ENCODE measurements at places on chromosomes 4 and X.

GRCh38 chr4:27318740-27319139, 458.1 kb downstream of the STIM2 start:
- no peak for DNase-seq

DNA sequence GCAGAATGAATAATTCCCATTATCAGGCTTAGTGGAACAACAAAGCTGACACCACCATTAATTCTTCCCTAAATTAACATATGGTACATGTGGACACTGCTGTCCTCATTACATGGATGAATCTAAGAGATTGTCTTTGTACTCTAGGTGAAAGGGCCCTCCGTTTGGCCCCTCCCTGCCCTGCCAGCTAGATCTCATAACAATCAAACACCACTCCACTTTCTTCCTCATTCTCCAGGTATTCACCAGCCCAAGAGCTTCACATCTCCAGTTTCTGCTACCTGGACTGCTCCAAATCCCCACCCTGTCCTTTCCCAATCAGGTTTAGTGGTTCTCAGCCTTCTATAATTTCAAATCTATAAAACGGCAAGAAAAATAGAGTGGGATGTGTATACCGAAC, 3.8 kb downstream of the HSD17B11 start:
- no peak for DNase-seq

DNA sequence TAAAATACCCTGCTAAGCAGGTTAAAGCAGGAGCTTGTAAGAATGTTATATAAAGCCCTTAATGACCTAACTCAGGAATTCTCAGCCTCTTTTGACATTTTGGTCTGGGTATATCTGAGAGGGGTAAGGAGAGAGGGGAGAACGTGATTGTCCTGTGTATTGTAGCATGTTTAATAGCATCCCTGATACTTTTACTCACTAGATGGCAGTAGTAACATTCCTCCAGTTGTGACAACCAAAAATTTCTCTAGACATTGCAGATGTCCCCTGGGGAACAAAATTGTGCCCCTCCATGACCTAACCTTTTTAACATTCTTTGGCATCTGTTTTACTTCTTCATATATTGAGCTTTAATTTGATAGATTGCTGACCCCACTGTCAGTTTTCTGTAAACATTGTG, 17.9 kb downstream of the SMARCA5 start:
- no peak for DNase-seq

GRCh38 chrX:103607364-103608305, at the start of gene TCEAL3:
Gene TCEAL3 (plus strand): TSS chrX:103607963. CDS start chrX:103609065, 1,102 bp downstream.
- peak; percentile 43 for DNase-seq

DNA sequence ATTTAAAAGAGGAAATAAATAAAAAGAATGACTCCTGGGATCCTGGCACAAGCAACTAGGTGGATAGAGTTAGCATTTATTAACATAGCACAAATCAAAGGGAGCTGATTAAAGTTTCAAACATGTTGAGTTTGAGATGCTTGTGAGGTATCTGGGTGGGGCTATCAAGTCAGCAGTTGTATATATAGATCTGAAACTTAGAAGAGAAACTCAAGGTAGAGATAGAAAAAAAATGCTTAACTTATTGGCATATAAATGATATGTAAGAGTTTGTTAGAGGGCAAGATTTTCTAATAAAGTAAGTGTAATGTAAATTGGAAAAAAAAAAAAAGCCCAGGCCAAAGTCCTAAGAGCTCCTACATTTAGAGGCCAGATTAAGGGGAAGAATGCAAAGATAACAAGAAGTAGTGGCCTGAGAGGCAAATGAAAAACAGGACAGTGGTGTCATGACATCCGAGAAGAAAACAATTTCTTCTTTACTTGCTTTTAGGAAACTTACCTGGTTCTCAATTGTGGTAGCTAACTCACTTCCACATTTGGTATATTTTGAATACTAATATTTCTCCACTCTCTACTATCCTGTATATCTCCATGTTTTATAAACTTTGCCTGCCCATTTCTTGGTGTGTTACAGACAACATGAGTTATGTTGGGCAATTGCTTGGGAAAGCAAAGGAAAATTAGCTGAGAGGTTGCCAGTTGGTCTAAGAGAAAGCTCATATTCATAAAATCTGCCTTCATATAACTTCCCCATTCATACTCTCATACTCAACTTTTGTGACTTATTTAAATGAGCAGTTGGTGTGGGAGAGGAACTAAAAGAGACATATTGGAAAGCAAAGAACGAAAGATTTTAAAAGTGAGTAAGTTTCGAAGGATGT, 169.2 kb downstream of the PARM1 start:
- DNase-seq, result no peak

DNA sequence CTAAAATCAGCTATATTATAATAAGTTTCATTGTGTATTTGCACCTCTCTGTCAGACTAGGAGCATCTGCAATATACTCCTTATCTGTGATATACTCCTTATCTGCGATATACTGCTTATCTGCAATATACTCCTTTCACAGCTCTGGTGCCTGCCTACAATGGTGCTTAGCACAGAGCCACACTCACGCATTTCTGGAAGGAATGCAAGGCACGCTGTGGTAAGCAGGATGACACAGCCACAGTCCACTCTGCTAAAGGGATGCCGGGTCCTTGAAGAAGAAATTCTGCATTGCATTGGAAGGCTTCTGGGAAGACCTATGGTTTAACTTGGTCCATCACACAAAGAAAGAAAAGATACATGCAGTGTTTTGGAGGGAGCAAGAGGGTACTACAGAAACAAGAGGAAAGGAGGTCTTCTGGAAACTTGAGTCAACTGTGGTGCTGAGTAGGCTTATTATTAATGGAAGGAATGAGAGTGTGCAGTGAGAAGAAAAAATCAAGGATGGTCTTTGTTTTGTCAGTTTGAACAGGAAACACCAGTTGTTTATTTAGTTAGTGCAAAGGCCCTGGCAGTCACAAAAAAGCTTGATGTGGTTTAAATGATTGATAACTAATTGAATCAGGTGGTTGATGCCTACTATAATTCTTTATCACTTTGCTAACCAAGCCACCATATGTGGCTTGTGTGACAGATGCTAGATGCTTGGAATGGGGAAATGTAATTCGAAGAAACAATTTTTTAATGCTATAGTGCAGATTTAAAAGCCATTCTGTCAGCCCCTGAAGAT, 342.3 kb downstream of the GRXCR1 start:
- no peak for DNase-seq

- DNase-seq, result no peak
Measured at GRCh38 chr4:115042496-115042895, 70.9 kb downstream of the NDST4 start.

DNA sequence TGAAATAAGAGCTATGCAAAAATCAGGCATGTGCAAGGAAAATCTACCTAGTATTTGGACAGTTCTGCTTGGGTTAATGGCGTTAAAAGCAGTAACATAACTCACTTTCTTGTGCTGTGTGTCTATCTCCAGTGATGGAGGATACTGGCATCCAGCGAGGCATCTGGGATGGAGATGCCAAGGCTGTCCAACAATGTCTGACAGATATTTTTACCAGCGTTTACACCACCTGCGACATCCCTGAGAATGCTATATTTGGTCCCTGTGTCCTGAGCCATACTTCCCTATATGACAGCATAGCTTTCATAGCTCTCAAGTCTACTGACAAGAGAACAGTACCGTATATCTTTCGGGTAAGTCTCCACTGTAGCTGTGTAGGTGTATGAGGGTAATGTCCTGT, 2.6 kb downstream of the PRDM8 start:
- DNase-seq, result no peak

DNA sequence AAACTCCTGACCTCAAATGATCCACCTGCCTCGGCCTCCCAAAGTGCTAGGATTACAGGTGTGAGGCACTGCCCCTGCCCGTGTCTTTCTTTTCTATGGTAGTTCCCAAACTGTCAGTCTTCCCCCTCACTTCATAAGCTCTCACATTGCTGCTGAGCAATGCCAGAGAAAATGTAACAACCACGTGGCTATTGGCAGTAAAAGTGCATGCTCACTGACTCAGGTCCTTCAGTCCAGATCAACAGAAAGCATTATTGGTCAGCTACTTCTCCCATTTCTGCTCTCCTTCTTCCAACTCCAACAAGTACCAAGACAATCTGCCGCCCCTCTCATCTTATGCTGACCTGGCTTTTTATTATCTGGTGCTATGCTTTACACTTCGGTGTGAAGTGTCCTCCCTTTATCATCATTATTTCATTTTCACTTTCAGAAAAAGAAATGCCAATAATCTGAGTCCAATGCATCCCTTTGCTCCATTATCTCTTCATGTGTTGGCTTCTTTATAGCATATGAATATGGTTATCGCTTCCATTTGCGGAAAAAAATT, 133.8 kb upstream of the UGT8 start:
- DNase-seq, result no peak

DNA sequence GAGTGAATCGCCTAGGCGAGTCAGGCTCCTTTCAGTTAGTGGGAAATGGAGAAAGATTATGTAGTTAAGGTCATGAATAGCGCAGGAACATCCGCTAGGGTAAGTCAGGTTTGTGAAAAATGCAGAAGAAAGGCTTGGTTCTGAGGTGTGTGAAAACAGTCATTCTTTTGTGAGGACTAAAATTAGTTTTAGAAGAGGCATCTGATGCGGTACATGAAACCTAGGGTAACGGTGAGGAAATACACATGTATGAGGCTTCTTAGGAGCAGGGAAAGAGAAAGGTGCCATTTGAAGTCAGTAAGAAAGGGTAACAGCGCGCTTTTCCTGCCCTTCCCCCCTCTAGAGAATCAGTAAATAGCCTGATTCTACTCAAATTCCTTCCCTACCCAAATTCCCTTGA, 570 bp upstream of the RNF128 start:
- no peak for DNase-seq

GRCh38 chr4:98929341-98930267, 671 bp upstream of the EIF4E start:
- DNase-seq, result peak; percentile 60

DNA sequence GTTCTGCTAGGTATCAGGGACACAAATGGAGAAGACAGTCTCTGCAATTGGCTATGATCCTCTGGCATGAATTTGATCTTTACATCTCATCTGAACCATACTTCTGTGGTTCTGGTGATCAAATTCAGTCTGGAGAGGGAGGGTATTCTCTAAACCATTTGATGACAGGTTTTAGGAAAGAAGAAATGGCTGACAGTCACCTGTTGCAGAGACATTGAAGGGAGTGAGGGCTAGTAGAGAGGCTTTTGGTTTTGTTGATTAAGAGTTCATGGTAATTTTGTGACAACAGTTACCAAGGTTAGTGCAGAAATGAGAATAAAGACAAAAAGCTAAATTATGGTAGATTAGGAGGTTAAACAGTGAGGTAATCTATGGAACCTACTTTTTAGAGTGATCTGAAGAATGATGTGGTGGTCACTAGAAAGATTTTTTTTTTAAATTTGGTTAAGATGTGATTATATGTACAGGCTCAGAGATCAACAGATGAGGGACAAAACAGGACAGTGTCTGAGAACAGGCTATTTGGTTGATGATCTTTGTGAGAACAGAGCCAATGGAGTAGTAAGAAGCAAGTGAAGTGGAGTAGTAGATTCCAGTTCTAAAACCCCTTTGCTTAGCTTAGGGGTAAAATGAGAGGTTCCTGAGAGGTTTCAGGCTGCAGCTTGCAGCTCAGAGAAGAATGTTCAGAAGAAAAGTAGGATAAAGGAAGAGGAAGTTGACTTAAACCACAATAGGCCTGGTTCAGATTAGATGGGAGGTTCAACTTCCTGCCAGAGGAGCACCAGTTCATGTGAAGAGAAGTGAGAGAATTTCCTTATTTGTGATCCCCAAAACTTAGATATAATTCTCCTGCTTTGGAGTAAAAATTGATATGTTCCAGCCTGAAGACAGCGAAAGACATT, 34.7 kb downstream of the VSIG4 start:
- DNase-seq, result no peak

- DNase-seq, result no peak
Measured at GRCh38 chrX:133056341-133056740, 40.6 kb downstream of the USP26 start.

- no peak for DNase-seq
Measured at GRCh38 chr4:72286185-72286584, 254.4 kb downstream of the NPFFR2 start.

DNA sequence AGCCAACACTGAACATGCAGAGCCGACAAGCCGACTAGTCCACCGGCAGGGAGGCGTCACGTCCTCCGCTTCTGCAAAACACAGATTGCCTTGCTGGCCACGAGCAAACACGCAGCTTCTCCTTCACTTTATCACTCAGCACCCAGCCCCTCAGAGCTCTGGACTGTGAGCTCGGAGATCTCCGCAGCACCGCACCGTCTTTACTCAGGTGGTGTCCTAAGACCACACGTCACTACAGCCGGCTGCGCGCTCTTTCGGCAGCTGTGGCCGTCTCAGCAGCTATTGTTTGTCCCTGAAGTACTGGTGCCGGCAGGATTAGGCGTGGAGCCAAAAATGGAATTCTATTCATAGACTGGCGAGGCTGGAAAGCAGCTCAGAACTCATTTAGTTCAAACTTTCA, 72.0 kb downstream of the FAT1 start:
- no peak for DNase-seq

DNA sequence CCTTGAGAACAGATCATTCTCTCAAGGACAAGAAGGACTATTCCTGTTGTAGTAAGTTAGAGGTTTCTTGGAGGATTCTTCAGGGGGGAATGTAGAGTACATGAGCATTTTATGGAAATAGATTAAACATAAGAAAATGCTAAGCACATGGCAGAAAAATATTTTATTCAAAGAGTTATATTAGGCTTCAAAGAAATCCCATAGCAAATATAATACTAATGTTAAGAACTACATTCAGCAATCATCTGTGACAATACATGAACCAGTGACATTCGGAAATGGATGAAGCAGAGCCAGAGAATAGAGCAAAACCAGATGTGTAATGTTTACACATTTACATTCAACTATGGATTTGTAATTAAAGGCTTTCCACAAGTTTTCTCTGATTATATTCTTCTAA, 288.6 kb downstream of the NAF1 start:
- no peak for DNase-seq

GRCh38 chrX:103656617-103657016, 27.8 kb downstream of the TCEAL1 start:
- no peak for DNase-seq

GRCh38 chr4:113809311-113809710, 47.8 kb upstream of the CAMK2D start:
- no peak for DNase-seq

DNA sequence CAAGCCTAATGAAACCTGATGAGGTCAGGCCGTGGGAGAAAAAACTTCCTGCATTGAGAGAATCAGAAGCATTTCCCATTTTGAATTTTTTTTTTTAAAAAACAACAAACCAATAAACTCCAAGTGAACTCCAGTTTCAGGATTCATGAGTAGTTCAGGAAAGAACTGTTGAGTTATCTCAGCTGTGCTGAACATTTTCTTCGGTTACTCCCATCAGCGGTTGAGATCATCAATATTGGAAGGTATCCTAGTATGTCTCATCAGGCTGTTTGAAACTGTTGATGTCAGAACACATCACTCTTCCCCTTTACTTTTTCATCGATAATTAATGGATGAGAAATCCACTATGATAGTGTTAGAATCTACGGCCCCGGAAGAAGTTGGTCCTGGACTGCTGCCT, 82.4 kb upstream of the ADGRG2 start:
- DNase-seq, result no peak

DNA sequence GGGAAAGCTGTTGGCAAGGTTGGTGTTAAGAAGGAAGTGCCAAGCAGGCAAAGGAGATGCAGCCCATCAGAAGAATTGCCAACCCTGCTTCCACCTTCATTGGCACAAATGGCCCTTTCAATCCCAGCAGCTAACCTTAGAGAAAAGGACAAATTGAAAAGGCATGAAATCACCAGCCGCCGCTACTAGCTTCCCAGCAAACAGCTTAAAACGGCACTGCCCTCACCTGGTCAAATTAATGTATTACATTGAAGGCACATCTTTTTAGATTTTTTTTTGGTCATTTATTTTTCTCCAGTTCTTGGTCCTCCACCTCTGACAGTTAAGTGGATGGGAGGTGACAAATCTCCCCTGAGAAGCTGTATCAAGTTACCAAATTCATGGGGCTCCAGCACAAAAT, 51.0 kb upstream of the NHSL2 start:
- DNase-seq, result no peak
